Cardiac fibroblast (primary cell): ENCODE measurements at places on chromosomes 13 and 19.

- no peak for DNase-seq
Observed at GRCh38 chr19:33665776-33666595, 44.2 kb downstream of the CHST8 start.

DNA sequence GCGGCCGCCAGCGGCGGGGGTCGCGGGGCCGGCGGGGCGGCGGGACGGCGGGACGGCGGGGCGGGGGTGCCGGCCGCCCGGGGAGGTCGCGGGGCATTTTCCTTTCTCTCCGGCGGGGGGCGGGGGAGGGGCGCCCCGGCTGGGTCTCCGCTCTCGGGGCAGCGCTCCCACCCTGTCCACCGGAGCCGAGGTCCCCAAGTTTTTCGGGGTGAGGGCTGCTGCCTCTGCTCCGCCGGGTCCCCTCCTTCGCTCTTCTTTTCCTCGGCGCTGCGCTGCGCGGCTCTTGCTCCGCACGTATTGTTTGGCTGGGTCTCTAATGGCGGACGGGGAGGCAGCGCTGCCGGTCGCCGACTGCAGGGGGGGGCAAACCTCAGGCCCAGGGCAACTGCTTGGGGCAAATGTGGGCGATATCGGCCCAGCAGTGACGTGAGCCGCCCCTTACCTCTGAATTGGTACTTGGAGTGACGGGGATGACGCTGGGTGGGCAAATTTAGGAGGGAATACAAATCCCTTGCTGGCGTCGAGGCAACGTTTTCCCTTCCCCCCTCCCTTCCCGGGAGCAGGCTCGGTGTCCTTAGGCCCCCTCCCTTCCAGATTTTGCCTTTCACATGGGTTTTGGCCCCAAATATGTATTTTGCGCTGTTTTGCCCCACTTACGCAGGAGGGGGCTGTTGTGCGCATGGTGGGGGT, 759 bp downstream of the ZMYM2 start:
- DNase-seq, result peak; percentile 59

GRCh38 chr13:25266706-25267105, 20.6 kb downstream of the MTMR6 start:
- DNase-seq, result no peak

GRCh38 chr19:38707512-38708114, 36.7 kb downstream of the CAPN12 start:
- peak; percentile 68 for DNase-seq

- DNase-seq, result no peak
Observed at GRCh38 chr19:1560286-1560882, 7.7 kb downstream of the MEX3D start.

- DNase-seq, result no peak
Observed at GRCh38 chr13:104198801-104199200, 1132.6 kb upstream of the SLC10A2 start.

- peak; percentile 91 for DNase-seq
Observed at GRCh38 chr19:46639358-46640182, 3.6 kb upstream of the GNG8 start.

- DNase-seq, result no peak
Observed at GRCh38 chr13:36062249-36062648, 68.9 kb downstream of the DCLK1 start.

DNA sequence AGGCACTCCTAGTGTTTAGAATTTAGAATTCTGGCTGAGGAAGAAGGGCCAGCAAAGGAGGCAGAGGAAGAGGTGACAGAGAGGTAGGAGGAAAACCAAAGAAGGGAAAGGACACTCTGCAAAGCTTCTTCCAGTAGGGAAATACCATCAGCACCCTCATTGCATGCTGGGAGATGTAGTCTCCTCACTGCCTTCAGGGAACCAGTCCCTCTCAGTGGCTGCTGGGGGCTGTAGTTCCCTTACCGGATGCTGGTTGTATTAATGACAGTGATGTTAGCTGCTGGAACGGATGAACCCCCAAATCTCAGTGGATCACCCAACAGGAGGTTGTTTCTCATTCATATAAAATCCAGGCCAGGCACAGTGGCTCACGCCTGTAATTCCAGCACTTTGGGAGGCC, 10.1 kb downstream of the GRIN2D start:
- peak; percentile 65 for DNase-seq

DNA sequence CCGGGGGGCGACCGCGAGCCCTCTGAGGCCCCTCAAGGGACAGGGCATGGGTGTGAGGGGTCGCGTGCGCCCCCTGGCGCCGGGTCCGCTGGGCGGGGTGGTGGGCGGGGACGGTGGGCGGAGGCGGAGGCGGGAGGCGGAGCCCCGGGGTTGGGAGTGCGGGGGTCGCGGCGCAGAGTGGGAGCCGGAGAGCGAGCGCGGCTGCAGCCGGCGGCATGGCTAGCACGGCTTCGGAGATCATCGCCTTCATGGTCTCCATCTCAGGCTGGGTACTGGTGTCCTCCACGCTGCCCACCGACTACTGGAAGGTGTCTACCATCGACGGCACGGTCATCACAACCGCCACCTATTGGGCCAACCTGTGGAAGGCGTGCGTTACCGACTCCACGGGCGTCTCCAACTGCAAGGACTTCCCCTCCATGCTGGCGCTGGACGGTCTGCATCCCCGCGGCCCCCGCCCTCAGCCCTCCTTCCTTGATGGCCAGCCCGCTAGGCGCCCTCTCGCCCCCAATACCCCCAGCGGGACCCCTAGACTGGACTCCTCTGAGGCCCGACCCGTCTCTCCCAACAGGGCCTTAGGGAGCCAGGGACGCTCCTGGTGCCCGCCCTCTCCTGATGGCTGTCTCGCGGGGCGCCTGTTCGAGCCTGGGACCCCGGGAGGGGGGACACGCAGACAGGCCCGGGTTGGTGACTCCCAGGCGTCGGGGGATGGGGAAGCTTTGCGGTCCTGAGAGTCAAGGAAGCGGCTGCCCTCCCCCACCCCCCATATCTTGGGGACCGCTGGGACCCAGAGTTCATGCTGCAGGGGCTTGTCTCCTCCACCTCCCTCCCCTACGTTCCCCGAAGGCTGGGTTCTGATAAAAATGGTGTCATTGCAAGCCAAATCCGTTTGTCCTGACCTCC, at the start of gene CLDN10:
TSS of gene CLDN10 (plus strand) at position 182 of the 903 bp plus-strand sequence. CDS start at position 216, 34 bp downstream.
- DNase-seq, result no peak

DNA sequence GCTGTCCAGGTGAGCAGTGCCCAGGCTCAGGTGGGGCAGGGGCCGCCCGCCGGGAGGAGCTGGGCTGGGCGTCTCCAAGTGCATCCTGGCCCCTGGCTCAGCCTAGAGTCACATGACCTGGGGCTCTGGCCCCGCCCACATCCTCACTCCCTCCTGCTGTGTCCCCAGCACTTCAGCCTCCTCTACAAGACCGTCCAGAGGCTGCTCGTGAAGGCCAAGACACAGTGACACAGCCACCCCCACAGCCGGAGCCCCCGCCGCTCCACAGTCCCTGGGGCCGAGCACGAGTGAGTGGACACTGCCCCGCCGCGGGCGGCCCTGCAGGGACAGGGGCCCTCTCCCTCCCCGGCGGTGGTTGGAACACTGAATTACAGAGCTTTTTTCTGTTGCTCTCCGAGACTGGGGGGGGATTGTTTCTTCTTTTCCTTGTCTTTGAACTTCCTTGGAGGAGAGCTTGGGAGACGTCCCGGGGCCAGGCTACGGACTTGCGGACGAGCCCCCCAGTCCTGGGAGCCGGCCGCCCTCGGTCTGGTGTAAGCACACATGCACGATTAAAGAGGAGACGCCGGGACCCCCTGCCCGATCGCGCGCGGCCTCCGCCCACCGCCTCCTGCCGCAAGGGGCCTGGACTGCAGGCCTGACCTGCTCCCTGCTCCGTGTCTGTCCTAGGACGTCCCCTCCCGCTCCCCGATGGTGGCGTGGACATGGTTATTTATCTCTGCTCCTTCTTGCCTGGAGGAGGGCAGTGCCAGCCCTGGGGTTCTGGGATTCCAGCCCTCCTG, 16.8 kb upstream of the CELF5 start:
- DNase-seq, result no peak

GRCh38 chr13:61774903-61775302, 359.3 kb upstream of the PCDH20 start:
- DNase-seq, result no peak

GRCh38 chr19:16373989-16374388, 49.4 kb downstream of the KLF2 start:
- DNase-seq, result no peak

DNA sequence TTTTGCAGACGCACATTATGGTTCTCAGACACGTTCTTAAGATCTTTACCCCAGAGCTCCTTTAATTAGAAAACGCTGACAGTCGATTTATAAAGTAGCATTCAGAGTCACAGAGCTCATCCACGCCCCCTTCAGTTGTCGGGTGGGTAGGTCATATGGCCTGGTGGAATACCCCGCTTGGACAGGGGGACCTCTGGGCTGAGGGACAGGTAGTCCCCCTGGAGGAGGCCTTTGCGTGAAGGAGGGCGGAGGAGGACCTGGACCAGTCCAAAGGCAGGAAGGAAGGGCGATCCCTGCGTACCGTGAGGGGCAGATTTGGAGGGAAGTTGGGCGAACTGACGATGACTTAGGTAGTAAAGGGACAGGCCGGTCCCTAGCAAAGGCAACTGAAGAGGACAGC, 20.5 kb downstream of the VASP start:
- no peak for DNase-seq

- DNase-seq, result peak; percentile 6
Observed at GRCh38 chr13:84649853-84650252, 767.6 kb upstream of the SLITRK1 start.

DNA sequence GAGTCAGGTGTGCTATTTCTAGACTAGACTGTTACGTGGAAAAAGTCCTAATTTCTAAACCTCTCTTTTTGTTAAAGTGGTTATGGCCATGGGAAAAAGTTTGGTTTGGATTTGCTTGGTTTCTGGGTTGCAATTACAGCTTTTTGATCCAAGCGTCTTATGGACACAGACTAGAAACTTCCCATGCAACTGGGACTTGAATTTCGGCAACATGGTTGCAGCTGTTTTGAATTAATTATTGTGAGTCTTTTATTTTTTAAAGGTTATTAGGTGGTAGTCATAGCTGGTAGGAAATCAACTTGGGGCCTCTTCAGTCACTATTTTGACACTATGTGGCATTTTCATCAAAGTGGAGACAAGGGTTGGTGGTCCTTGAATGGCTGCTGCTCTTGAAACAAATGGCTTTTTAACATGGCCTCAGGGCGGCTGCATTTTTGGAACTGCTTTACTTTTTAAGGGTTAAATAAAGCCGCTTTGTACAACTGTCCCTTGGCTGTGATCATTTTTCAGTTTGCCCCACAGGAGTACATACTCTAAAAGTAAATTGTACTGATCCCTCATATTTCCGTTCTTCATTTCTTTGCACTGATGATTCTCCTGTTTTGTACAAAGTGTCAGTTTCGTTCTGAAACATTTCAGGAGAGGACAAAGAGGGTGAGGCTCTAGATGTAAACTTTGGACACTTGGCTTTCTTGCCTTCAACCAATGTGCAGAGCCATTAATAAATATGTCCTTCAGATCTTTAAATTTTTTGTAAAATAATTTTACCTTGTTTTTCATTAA, 15.9 kb downstream of the HNRNPM start:
- no peak for DNase-seq

- DNase-seq, result no peak
Observed at GRCh38 chr13:72648513-72649065, 78.8 kb downstream of the MZT1 start.

GRCh38 chr13:19794631-19795030, 11.9 kb upstream of the PSPC1 start:
- DNase-seq, result no peak

GRCh38 chr19:35318679-35319448, 10.1 kb upstream of the CD22 start:
- DNase-seq, result peak; percentile 79

- DNase-seq, result no peak
Observed at GRCh38 chr13:43113603-43114002, 90.2 kb downstream of the DNAJC15 start.

- no peak for DNase-seq
Observed at GRCh38 chr19:1455002-1455335, 5.0 kb downstream of the APC2 start.

DNA sequence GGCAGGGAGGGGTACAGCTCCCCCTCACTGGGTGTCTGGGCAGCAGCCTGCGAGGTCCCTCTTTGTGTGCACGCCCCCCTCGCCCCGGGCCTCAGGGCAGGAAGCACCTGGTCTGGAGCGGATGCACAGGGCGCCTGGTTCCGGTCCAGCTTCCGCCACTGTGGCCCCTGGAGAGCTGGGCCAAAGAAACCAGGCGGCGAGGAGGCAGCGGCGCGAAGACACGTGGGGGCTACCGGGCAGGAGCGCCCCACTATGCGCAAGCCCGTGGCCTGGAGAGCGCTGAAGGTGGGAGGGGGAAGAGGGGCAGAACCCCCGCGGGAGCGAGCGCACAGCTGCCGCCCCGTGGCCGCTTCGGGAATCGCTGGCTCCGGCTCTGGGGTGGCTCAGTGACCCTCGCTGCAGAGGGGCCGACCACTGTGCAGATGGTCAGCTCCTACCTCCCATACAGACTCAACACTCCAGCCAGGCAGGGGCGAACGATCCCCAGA, 1.7 kb upstream of the LYL1 start:
- DNase-seq, result no peak

GRCh38 chr13:21022056-21022979, 39.1 kb downstream of the LATS2 start:
- no peak for DNase-seq

GRCh38 chr13:21429211-21429610, 29.9 kb downstream of the ZDHHC20 start:
- no peak for DNase-seq

GRCh38 chr19:10430505-10431253, 10.3 kb downstream of the PDE4A start:
- peak; percentile 32 for DNase-seq

- no peak for DNase-seq
Observed at GRCh38 chr13:29743201-29743786, 107.1 kb downstream of the UBL3 start.

- DNase-seq, result no peak
Observed at GRCh38 chr13:85575110-85575509, 224.1 kb downstream of the SLITRK6 start.

DNA sequence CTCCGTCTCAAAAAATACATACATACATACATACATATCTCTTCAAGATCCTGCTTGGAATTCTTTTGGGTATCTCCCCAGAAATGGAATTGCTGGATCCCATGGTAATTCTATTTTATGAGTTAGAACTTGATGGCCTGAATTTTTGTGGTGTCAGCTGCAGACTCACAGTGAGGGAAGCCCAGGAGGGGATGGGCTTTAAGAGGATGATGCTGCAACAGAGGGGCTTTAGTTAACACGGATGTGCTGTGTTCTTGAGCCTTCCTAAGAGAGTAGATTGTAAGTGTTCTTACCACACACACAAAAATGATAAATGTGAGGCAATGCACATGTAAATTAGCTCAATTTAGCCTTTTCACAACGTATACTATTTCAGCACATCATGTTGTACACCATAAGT, 31.8 kb downstream of the CACNG6 start:
- DNase-seq, result no peak

- no peak for DNase-seq
Observed at GRCh38 chr19:31071136-31071855, 277.9 kb downstream of the TSHZ3 start.
